Umbilical cord (tissue), 2 donors: ENCODE measurements at places on chromosomes 13 and 19. TPM values are rescaled to one million over a fixed set of nuclear protein-coding genes. Genes with fewer than 3 reads are reported as not detected.

- DNase-seq = no peak
These were observed 26.5 kb downstream of the PAK4 start for GRCh38 chr19:39152066-39152465.

DNA sequence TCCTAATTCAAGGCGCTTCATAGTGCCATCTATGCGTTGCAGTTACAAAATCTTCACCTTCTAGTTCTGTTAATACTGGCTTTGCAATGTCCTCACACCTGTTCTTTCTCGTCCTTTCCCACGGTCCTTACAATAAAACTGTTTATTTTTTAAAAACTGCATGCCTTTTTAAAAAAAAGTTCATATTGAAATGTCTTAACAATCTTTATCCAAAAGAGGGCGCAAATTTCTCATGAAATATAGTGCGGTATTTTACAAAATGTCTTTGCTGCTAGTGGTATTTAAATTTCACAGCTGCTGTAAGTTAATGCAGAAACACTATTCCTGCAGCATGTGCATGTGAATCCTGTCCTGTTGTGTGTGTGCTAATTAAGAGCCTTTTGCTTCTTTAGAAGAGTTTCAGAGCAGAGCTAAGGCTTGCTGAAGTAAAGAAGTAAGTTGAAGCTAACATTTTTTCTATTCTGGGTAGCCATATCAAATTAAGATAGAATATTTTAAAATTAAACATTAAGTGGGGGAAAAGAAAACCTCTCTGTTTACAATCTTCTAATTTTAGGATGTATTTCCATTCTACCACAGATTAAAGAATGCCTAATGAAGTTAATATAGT is 15.8 kb upstream of the CLDN10 start:
- peak; percentile 34 for DNase-seq

- no peak for DNase-seq
These were observed 2.6 kb downstream of the EPN1 start for GRCh38 chr19:55677572-55678028.

DNA sequence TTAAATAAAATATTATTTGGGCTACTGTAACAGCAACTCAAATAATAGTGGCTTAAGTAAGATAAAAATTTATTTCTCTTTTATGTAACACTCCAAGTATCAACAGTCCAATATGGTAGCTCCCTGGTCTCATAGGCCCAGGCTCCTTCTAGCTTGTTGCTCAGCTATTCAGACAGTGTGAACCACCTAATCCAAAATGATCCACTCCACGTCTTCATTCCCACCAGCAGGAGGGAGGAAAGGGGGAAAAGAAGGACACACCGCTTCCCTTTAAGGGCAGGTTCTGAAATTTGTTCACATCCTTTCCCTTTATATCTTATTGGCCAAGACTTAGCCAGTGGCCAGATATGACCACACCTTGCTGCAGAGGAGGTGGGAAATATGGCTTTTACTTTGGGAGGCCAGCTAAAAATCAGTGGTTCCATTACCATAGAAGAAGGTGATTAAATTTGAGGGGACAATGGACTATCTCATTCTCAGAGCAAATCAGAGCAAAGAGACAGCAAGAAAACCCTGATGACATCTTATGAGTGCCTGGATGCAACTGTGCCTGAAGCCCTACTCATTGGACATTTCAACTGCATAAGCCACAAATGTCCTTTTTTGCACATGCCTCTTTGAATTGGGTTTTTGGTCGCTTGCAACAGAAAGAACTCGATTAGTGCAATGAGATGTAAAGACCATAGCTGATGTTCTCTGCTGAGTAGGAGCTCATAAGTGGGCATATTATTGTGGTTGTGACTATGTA is 7.0 kb upstream of the EPOR start:
- no peak for DNase-seq

DNA sequence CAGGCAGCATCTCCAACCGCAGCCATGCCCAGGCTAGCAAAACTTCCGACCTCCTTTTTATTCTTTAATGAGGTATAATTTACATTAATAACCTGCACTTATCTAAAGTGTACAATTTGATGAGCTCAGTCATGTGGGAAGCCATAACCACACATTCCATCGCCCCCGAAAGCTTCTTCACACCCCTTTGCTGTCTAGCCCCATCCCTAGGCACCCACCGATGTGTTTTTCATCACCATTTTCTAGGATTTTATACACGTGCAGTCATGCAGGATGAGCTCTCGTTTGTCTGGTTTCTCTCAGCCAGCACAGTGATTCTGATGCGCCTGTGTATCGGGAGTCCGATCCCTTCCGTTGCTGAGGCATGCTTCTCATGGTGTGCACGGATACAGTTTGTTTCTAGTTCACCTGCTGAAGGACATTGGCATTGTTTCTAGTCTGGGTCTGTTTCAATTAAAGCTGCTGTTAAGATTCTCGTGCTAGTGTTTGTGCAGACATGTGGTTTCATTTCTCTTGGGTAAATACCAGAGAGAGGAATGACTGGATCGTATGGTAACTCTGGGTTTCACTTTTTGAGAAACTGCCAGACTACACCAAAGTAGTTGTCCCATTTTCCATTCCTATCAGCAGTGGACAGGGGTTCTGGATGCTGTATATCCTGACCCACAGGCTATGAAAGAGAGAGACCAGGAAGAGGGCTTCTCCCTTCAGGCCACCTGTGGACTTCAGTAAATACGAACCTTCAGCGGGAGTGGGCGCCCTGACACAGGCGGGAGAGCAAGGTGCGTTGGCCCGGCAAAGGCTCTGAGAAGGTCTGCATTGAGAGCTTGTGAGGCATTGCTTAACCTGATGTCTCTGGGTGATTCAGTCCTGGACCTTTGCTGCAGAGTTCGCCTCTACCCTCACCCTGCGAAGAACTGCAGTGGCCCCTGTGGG is 4.9 kb downstream of the AP1M1 start:
- DNase-seq = no peak

DNA sequence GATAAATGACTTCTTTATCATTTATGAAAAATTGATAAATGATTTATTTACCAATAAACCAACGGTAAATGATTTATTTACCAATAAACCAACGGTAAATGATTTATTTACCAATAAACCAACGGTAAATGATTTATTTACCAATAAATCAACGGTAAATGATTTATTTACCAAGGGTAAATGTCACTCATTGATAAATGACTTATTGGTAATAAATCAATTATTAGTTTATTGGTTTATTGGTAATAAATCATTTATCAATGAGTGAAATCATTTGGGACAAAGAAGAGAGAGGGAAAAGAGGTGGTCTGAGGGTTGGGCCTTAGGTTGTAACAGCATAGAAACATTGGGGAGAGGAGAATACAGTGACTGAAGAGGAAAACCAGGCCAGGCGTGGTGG is 21.5 kb downstream of the VAV1 start:
- DNase-seq = no peak

DNA sequence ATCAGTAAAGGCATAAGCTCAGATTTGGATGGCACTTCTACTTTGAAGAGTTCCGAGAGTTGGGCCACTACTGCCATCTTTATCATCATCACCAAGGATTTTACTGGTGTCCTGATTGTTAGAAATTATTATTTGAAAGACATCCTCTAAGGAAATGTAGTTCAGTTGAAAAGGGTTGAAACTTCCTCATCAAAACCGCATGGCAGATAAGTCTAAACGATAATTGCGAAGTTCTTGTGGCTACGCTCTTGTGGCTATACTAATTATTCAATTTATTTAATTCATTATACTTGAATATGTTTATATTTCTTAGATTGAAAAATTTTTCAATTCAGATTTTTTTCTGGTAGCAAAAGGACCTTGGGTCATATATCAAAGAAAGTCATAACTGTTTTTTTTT is 22.4 kb downstream of the TNFRSF19 start:
- no peak for DNase-seq

DNA sequence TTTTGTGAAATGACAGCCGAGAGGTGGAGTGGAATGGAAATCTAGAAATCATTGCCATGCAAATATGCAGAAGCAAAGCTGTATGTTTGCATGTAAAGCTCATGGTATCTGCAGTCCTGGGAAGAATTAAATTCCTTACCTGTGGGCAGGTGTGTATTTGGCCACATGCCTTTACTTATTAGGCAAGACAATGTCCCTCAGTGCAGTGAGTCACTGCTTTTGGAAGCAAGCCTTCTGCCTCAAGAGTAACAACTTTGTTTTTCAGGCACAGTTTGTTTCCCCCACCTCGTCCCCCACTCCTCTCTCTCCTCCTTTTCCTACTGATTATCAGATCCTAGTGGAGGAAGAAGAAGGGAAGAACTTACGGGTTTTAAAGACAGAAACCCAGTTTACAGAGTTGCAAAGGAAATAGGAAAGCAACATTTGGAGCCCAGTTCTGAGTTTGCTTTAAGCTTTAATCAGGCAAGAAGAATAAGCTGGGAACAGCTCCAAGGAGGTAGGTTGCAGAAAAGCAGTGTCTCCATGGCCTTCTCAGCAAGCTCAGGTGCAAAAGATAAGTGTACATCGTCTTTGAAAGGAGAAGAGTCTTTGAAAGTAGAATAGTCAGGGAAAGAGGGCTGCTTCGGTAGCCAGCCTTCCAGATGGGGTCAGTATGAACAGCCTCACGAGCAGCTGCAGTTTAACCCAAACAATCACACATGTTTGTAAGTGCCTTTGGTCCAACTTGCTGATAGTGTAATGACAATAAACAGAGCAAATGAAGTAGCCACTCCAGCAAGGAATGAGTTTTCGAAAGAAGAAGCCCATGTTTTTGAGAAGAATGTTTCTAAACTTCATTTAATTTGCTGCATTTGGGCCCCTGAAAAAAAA is 190.1 kb downstream of the KLF5 start:
- peak; percentile 6 for DNase-seq

DNA sequence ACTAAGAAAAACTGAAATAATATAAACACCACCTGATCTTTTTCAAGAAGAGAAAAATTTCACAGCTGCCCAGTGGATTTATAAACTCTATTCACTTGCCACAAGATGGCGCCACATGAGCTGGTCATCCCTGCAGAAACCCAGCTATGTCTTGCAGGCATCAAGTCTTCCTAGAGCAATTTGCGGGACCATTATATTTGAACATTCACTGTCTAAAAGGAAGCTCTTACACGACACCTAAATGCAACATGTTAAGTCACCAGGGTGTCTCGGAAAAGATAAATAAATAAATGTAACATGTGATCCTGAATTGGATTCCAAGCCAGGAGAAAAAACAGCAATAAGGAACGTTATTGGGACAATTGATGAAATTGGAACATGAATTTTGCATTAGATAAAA is 20.3 kb upstream of the AKT2 start:
- peak; percentile 92 for DNase-seq

GRCh38 chr19:50415661-50416033 is 3.1 kb upstream of the SPIB start:
- no peak for DNase-seq

DNA sequence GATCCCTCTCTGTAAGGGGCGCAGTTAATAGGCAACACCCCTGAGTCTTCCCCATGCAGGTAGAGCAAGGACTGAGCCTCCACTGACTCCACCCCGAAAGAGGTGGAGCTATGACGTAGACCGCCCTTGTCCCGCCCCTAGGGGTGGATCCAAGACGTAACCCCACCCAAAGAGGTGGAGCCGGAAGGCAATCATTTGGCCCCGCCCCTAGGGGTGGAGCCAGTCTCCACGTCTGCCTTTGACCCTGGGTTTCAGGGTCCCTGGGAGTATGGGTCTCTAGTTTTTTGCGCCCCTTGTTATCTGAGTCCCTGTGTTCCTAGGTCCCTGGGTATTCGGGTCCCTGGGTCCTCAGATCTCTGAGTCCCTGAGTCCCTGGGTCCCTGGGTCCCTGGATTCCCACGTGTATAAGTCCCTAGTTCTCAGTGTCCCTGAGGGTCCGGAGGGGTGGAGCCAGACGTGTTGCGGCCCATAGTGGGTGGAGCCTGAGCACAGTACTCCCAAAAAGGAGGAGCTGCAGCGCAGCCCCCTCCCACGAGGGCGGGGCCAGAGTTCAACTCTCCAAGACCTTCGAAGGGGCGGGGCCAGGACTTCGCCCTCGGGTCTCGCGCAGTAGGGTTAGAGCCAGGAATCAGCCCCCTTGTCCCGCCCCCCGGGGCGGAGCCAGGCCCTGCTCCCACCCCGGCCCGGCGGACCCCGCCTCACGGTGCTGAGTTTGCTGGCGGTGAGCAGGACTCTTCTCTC is 5.3 kb downstream of the DENND1C start:
- DNase-seq = no peak

GRCh38 chr13:78193846-78194245 is 275.2 kb upstream of the EDNRB start:
- DNase-seq = no peak

- no peak for DNase-seq
These were observed 21.4 kb downstream of the TFDP1 start for GRCh38 chr13:113605866-113606438.

- no peak for DNase-seq
These were observed 429.5 kb downstream of the COG6 start for GRCh38 chr13:40084934-40085333.

Gene KIR3DL2
- total RNA-seq = 0.72 TPM

Gene CRLF1
- 10.1 TPM for total RNA-seq

Gene CD22
- 13.0 TPM for total RNA-seq

Gene PSG6
- total RNA-seq = 0.96 TPM

Gene ZNF626
- total RNA-seq = 29.1 TPM

Gene CCDC70
- total RNA-seq = 2.2 TPM

Gene MBD3L2
- not detected for total RNA-seq

Gene AMER2
- 2.4 TPM for total RNA-seq

Gene STOML3
- 4.1 TPM for total RNA-seq

Gene THSD8
- total RNA-seq = not detected

Gene ZNF547
- total RNA-seq = 5.3 TPM

Gene CLEC17A
- total RNA-seq = not detected

Gene SPACA4
- not detected for total RNA-seq

Gene GAPDHS
- total RNA-seq = not detected

Gene CEACAM8
- 0.96 TPM for total RNA-seq

Gene EID2B
- total RNA-seq = 11.3 TPM
